NCI-H82 (cell line): ENCODE measurements at places on chromosomes 5 and 9.

DNA sequence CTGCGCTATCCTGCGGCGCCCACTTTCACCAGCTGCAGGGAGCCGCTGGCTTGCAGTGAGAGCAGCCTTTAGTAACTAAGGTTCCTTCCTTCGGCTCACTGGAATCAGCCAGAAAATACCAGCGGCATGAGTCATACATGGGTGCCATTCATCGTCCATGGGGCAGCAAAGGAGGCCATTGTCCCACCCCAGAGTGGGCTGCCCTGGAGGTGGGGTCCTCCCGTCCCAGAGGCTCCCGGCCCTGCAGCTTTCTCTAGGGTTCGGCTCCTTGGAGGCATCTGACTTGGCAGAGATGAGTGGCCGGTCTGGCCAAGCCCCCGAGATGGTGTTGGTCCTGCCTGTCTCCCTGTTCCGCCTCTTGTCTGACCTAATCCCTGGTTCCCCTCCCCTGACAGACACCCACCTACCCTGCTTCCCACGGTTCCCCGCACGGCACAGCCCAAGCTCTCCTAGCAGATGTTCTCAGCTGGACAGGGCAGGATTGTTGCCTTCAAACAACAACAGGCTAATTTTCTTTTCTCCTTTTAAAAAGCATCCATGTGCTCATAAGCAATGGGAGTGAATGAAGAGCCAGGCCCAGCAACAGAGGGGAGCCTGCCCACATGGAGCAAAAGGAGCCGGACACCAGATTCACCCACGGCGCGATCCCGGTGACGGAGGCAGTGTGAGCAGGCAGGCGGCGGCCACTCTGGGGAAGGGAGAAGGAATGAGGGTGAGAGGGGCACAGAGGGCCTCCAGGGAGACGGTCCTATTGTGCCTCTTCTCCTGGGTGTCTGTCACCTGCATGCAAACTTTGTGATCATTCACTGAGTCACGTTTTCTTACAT lies 97.0 kb upstream of the COL5A1 start:
- DNase-seq, result no peak

- no peak for DNase-seq
These were observed 24.7 kb downstream of the TPPP start for GRCh38 chr5:668283-668995.

DNA sequence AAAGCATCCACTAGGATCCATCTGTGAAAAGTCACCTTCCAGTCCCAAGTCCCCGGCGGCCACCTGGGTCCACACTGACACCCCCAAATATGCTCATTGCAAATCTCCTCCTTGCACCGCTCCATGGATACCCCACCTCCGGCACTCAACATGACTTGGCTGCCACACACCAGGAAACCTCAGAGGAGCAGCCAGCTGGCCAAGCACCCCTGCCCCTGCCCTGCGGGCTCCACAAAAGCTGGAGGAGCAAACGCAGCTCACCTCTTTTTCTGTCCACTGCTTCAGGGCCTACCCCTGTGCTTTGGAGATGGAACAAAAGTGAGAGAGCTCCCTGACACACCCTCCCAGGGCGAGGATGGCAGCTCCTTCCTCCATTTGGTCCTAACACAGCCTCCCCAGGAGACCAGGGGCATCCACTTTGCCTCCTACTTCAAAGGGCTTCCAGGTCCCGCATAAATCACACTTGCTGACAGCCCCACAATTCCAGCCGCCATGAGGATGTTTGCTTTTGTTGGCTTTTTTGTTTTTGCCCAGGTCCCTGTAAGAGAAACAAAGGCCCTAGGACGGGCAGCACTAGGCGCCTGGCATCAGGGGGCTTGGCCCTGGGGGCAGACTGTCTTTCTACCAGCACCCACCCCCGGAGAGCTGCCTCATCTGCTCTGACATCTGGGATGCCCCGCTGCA lies 14.8 kb downstream of the ROR2 start:
- no peak for DNase-seq

DNA sequence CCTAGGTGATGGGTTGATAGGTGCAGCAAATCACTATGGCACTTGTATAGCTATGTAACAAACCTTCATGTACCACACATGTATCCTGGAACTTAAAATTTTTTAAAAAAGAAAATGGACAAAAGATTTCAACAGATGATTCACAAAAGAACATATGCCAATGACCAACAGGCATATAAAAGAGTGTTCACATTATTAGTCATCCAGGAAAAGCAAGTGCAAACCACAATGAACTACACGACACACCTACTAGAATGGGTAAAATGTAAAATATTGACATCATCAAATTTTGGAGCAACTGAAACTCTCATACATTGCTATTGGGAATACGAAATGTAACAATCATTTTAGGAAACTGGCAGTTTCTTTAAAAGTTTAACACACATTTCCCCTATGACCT lies 109.9 kb downstream of the YIPF5 start:
- no peak for DNase-seq

DNA sequence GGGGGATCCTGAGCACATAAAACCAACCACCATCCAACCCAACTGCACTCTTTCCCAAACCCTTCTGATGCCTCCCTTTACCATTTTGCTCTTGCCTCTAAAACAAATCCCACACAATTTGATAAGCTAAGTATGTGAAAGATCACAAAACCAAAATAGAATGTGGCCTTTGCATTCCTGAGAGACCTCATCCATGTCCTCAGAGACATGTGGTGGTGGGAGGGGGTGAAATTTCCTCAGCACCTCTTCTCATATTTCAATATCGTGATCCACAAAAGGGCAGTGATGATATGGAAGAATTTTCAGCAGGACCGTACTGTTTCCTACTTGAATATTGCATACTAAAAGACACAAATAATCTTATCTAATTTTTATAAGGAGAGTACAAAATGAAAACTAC lies 423.3 kb downstream of the TLE1 start:
- DNase-seq, result no peak

GRCh38 chr5:21574438-21574837 lies 1278.7 kb downstream of the CDH12 start:
- no peak for DNase-seq

- no peak for DNase-seq
These were observed 184.8 kb downstream of the KIAA0825 start for GRCh38 chr5:94433397-94434163.
